Type B pancreatic cell (in vitro differentiated cells): ENCODE measurements at places on chromosomes 16 and 17.

- DNase-seq, result no peak
Observed at GRCh38 chr17:12342609-12343435, 322.1 kb downstream of the MAP2K4 start.

DNA sequence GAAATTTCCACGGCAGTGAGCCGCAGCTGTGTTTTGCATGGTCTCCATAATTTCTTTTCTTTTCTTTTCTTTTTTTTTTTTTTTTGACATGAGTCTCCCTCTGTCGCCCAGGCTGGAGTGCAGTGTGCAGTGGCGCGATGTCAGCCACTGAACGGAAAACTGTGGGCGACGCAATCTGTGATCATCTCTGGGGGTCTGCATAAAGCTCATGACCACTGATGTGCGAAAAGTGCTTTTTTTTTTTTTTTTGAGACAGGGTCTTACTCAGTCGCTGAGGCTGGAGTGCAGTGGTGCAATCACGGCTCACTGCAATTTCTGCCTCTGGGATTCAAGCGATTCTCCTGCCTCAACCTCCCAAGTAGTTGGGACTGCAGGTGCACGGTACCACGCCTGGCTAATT is 117.6 kb downstream of the ABCC6 start:
- DNase-seq, result no peak

GRCh38 chr17:63722403-63722802 is 19.2 kb downstream of the STRADA start:
- DNase-seq, result no peak

DNA sequence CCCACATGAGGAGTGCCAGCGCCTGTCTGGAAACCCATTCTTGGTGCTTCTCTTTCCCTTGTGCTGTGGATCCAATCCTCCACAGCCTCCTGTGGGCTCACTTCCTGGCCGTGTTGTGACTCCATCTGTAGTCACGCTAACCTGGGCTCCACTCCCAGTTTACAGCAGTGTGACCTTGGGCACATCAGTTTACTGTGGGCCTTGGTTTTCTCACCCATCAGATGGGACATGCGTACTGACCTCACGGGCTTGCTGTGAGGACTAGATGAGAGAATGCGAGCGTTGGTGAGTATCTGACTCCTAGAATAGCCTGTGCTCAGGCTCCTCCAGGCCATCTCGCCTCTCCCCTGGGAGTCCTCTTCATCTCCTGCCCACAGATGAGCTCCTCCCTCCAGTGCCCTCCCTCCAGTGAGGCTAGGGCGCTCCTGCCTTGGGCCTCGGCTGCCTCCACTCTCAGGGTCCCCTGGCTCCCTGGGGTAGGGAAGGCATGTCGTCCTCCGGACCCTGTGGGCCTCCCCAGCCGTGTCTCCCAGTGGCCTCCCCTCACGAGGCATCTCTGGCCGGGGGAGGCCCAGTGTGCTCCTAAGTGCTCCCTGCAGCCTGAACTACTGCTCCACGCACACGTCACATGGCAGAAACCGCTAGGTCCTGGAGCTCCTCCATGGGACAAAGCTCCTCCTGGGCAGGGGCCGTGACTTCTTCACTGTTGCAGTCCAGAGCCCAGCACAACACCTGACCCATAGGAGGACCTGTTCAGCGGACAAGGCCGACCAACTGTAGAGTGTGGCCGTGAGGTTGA is 5.2 kb upstream of the FOXJ1 start:
- no peak for DNase-seq
